LoVo (cell line): ENCODE measurements at places on chromosomes 2 and 18.

DNA sequence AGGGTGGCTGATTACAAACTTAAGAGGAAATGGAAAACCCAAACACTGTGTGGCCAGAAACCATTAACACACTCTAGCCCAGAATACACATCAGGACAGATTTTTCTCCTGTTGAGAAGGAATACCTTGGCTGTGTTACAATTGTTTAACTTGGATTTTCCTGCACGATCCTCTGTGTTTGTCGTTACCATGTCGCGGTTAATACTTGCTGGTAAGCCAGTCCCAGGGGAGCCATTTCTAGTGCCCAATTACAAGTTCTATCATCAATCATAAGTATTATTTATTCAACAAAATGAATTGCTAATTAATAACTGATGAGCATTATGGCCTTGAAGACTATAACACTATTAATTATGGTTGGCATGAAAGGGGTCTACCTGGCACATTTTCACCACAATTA lies 146.8 kb downstream of the LNPK start:
- DNase-seq = no peak

DNA sequence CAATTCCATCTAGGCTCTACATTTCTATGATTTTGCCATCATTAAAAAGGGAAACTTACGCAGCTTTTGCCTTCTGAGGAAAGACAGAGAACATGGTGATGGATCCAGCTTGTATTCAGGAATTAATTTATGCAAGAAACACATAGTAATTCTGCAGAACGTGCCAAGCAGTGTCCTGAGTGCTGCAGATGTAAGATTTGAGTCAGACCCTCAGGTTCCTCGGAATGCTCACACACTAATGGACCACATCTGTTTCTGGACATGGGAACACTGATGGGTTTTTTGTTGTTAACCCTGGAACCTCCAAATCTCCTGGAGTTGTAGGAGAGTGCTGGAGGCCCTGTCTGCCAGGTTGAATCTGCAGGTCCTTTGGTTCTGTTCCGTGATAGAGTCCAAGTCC lies 132.9 kb downstream of the SETBP1 start:
- DNase-seq = no peak

DNA sequence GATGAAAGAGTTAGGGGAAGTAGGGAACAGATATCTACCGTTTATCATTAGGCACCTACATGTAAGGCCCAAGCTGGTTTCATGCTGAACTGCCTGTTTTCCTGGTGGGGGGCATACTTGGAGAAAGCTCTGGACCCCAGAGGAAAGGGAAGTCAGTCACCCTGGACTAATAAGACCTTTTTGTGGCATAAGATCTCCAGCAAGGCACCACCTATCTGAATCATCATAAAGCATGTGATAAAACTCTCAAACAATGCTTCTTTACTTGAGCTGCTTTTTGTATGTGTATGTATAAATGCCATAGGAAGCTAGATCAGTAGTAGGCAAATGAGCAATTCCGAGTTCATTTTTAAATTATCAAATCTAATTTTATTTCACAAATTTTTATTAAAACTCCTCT lies 104.8 kb downstream of the TANC1 start:
- no peak for DNase-seq

- no peak for DNase-seq
Measured at GRCh38 chr2:42921721-42922120, 129.3 kb upstream of the HAAO start.

- peak; percentile 78 for DNase-seq
Measured at GRCh38 chr2:237695201-237695780, 67.9 kb downstream of the LRRFIP1 start.

- DNase-seq = no peak
Measured at GRCh38 chr2:9110346-9110884, 96.2 kb upstream of the ASAP2 start.

DNA sequence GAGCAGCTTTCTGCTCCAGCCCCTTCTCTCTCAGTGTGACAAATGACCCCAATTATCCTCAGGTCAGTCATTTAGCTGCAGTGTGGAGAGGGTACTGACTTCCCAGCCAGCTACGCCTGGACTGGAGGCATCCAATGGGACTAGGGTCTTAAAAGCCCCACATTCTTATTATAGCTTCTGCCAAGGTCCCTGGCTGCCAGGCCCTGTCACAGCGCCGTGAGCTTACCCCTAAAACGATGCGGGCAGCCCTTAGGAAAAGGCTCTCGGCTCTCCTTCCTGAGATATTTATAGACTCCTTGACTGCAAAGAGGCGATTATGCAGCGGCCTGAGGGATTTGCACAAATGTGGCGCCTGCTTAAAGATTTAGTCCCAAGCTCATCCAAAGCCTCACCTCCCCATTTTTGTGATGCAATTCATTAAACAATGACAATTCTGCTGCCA lies 69.2 kb upstream of the EDAR start:
- DNase-seq = no peak

DNA sequence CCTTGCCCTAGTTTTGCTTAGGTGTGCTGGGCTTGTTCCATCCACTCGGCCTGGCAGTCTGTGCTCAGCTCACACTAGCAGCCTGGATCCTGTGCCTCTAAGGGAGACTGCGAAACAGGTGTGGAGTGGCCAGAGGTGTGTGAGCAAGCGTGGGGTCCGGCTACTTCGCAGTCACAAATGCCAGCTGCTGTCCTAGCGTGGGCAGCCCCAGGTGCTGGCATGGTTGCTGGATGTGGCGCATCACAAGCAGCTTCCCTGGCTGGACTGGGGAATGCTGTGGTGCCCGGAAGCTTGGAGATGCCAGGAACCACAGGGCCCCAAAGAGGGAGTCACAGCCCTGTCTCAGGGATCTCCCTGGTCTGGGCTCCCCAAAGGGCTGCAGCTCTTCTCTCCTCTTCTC lies 119.0 kb upstream of the TMEFF2 start:
- DNase-seq = no peak

DNA sequence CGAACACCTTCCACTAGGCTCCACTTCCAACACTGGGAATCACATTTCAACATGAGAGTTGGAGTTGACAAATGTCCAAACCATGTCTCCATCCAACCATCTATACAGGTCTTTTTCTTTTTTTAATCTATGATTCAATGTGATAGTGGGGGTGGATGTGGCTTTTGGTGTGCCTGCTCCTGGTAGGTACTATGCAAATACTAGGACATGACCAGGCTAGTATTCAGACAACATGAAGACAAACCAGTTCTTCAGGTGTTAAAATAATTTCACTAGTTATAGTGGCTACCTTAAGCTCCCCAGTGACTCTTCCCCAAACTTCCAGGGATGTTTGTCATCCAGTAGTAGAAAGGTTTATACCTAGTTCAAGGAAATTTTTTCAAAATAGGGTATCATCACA lies 387.5 kb downstream of the CDH2 start:
- no peak for DNase-seq

GRCh38 chr2:200259577-200259957 lies 46.9 kb upstream of the SPATS2L start:
- peak; percentile 78 for DNase-seq

GRCh38 chr2:109459485-109459884 lies 154.3 kb downstream of the SEPTIN10 start:
- DNase-seq = no peak

GRCh38 chr2:69977186-69977585 lies 15.8 kb upstream of the ASPRV1 start:
- no peak for DNase-seq

- peak; percentile 34 for DNase-seq
Measured at GRCh38 chr2:121860033-121860757, 104.7 kb downstream of the TSN start.

DNA sequence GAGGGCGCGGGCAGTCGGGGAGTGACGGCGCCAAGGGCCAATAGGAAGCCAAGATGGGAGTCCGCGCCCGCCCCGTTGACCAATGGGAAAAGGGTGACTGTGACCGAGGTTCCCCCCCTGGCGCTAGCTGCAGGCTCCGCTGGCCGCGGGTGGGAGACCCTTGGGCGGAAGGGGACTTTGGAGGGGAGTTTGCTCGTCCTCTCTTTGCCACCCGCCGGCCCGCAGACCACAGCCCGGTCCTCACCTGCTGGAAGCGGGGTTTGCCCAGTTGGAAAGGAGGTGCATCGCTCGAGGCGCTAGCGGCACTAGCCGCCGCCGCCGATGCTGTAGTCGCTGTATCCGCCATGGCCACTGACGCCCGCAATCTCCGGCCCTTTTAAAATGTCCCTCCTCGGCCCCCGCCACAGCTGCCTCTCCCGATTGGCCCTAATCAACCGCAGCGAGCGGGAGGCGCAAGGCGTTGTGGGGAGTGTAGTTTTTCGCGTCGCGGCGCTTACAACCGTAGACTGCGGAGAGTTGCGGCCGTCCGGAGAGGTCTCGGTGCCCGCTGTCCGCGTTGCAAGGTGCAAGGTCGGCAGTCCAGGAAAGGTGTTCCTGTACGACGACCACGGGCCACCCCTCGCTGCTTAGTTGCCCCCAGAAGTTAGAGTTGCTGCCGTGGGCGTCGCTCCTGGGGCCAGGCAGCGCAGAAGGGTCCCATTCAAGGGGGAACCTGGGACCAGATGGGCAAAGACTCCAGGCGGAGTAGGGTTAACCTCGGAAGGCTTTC lies at the start of gene SFXN5:
TSS of gene SFXN5 (minus strand) at position 353 of the 769 bp plus-strand sequence. CDS start at position 346, 7 bp downstream.
- DNase-seq = peak; percentile 97

DNA sequence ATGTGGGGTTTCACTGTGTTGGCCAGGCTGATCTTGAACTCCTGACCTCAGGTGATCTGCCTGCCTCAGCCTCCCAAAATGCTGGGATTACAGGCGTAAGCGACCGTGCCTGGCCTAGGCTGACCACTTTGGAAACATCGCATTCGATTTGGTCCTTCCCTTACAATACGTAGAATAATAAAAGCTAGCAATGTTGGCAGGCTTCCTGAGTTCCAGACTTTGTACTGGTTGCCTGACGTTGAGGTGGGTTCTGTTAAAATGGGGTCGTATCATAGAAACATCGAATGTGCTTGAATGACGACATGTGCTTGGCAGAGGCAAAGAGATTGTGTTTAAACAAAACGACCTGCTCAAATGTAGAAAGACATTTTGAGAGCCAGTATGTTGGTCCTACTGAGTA lies 56.1 kb downstream of the LTBP1 start:
- DNase-seq = no peak

- DNase-seq = no peak
Measured at GRCh38 chr2:31980674-31981356, 30.0 kb downstream of the MEMO1 start.
